ENCODE measurements at places on chromosomes 2 and 18.

DNA sequence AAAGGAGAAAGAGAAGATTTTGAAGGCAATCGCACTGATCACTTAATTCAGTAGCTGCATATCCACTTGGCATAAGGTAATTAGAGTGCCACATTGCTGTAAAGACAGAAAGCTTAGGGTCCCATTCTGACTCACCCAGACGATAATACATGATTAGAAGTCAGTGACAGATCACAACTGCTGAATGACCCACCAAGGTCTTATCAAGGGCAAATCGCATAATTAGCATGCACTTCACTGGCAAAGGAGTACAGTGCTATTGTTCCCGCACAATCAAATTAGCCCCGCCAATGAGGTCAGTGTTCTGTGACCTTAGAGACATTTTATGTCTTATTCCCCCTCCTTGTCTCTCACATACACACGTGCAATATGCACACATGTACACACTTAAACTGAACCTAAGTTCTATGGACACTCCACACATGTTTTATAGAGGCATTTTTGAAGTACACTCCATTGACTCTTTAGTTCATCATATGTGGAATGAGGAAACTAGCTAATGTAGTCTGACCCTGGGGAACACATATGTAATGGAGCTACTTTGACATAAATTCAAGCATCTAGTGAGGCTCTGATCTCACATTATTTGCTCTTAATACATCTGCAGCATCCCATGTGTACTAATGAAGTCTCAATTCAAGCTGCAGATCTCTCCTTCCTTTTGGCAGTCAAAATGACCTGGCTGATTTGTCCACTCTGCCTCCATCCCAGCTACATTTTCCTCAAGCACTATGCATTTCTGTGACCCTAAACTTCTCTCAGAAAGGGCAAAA, 673.8 kb upstream of the FANCL start:
- no peak for DNase-seq

- DNase-seq: no peak
Measured at GRCh38 chr2:72965770-72966450, 48.6 kb downstream of the EMX1 start.

- peak; percentile 81 for DNase-seq
Measured at GRCh38 chr18:9814431-9814830, 71.3 kb upstream of the TXNDC2 start.

DNA sequence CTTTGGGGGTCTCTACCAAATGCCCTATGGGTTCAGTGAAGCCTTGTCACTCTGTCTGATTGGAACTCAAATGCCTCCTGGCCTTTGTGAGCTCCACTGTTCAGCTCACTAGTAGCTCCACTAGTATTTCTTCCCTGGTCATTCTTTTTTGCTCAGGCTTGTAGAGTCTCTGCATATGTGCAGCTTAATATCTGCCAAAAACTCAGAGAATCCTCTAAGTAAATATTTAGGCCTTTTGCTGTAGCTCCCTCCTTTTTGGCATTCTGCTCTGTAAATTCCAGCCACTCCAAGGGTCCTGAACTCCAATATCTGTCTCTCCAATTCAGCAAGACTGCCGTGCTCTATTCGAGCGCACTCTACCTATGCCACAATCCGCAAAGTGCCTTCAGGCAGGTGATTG, 146.5 kb downstream of the MAIP1 start:
- peak; percentile 27 for DNase-seq

- DNase-seq: no peak
Measured at GRCh38 chr2:107325981-107326786, 440.2 kb upstream of the ST6GAL2 start.

DNA sequence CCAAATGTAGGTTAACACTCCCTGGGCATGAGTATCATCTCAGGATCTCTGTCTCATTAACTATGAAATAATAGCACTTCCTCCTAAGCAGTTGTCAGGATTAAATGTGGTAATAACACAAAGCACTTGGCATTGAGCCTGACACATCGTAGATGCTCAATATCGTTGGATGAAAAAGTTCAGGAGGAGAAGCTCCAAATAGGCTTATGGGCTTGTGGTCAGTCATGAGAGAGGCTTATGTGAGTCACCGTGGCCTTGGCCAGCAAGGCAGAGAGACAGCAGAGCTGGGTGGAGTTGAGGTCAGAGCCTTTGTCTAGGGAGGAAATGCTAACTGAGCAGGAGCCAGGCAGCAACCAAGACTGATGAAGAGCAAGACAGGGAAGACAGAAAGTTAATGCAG, 68.3 kb upstream of the PPM1B start:
- peak; percentile 72 for DNase-seq

- no peak for DNase-seq
Measured at GRCh38 chr2:54758951-54759350, 35.5 kb downstream of the EML6 start.

GRCh38 chr2:96118698-96119388, 2.5 kb upstream of the ADRA2B start:
- no peak for DNase-seq

DNA sequence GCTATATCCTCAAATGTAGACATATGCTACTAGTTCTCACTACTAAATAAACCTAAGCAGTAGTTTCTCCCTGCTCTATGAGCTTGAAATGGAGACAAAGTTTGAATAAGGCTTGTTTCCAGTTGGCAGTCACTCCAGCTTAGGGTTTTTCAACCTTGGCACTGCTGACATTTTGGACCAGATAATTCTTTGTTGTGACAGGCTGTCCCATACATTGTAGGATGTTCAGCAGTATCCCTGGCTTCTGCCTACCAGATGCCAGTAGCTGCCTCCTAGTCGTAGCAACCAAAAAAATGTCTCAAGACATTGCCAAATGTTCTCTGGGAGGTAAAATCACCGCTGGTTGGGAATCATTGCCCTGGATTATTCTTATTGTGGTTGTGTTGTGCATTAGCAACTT, 182.7 kb upstream of the PARD3B start:
- DNase-seq: no peak

GRCh38 chr2:197128897-197129296, 181.7 kb downstream of the ANKRD44 start:
- DNase-seq: no peak

DNA sequence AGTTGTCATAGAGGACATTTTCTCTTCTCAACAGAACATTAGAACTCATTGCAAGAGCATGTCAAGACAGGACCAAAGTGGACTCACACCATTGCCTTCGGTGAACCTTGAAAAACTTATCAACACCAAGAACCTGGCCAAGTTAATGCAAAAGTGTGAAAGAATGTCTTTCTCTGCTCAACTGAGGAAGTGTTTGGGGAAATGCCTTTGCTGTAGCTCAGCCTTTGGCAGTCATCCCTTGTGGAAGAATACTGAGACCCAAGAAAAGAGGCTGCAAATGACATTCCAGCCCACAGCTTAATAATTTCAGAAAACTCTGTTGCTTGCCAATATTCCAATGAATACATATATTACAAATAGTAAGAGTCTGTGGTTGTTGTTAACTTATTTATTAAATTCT, 728.8 kb upstream of the PIK3C3 start:
- DNase-seq: peak; percentile 6

DNA sequence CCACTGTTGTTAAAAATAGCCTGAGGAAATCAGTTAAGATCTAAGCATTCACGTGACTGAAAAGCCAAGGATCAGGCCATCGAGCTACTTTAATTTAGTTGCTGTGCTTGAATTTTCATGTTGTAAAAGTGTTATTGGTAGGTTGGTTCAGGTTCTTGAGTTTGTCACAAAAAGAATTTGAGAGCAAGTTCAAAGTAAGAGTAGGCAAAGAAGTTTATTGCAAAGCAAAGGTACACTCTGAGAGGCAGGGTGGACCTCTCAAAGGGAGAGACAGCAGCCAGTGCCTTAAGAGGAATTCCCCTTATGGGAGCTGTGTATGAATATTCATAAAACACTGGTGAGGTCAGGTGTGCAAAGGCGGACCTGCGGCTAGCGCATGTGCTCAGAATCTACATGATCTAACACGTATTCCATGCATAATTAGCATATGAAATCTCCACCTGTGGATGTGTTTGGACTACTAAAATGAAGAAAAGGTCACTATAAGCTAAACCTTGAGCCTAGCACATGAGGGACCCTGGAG, 236.5 kb downstream of the NDUFA10 start:
- no peak for DNase-seq

DNA sequence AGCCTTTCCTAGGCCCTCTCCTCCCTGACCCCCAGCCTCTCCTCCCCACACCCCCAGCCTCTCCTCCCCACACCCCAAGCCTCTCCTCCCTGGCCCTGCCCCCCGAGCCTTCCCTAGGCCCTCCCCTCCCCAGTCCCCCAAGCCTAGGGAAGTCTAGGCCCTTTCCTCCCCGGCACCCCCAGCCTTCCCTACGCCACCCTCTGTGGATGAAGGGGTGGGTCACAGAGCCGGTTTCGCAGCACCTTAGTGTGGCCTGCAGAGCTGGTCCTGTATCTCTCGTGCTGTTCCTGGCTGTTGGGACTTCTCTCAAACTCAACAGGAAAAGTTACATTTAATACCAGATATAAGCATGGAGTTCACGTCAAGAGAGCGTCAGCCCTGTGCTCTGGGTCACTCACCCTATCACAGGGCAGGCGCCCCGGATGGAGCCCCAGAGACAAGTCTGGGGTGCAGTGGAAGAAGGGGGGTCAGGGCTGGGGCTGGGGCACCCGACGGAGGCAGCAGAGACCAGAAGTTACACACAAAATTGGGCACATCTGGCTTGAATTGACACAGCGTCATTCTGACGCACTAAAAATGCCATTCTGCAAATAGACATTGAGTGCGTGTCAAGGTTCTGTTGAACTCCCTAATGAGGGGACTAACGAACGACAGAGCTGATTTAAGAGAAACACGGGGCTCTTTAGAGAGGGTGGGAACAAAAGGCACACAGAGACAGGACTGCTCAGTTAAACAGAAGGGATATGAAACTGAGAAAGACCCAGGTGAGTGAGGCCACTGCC, 24.0 kb downstream of the KCNIP3 start:
- DNase-seq: no peak
